ENCODE measurements at places on chromosomes 2 and 18.

DNA sequence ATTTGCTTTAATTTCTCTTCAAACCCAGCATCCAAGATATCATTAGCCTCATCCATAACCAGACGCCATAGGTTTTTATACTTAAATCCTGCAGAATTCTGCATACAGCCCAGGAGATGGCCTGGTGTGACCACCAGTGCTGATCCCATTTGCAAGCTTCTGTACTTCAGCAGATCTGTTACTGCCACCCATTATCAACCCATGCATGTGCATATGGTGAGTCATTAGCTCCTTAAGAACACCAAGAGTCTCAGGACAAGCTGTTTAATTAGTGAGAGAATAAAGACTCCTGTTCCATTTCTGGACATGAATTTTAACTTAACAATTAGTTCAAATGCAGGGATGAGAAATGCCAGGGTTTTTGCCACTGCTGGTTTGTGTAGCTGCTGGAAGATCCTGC is 110.7 kb upstream of the TANK start:
- no peak for DNase-seq

GRCh38 chr2:231605607-231606091 is 13.0 kb downstream of the TEX44 start:
- DNase-seq, result no peak

DNA sequence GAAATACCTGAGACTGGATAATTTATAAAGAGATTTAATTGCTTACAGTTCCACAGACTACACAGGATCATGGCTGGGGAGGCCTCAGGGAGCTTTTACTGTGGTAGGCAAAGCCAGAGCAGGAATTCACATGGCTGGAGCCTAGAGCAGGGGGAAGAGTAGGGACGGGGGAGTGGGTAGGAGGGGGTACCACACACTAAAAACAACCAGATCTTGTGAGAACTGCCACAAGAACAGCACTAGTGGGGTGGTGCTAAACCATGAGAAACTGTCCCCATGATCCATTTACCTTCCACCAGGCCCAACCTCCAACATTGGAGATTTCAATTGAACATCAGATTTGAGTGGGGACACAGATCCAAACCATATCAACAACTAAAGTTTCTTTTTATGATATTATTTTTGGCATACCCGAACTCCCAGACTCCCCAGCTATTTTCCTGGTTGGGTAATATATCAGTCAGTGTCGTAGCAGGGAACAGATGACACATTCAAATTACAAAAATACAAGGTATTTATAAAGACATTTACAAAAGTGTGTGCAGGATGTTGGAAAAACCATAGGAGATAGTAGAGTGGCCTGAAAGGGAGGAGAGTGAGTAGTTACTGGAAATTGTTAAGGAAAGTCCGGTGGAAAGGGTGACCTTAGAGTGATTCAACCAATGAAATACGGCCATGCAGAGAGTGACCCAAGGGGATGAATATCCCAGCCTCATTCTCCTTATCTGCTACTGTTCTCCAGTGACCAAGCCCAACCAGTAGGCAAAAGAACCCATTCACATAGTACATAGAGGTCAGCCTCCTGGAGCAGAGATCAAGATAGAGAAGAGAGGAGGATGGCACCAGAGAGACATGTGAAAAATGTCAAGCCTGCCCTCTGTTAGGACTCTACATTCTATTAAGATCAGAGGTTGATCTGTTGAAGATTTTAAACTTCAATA is 8.8 kb downstream of the RPL37A start:
- DNase-seq, result no peak

GRCh38 chr2:219362072-219362471 is 25.6 kb downstream of the DNPEP start:
- no peak for DNase-seq

DNA sequence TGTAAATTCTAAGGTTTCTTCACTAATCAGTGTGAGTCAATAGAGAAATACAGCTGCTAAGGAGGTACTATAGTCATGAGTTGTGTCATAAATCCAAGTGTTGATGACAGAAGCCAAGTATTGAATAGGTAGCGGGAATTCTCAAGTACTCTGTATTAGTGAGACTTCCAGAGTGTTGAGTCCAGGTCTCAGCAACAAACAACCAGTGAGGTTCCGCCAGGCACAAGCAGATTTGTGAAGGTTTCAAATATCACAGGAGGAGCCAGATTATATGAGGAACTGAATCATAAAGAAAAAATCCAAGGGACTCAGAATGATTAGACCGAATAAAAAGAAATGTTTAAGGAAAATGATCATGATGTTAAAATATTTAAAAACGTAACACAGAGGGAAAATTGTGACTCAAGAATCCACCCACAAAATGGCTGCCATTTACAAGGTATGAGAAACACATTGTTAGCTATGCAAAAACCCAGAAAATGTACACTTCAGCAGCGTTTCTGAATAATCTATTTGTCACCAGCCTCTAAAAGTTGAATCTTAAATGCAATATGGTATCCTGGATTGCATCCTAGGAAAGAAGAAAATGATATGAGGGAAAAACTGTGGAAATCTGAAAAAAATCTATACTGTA is 27.3 kb upstream of the EVA1A start:
- DNase-seq, result peak; percentile 87

DNA sequence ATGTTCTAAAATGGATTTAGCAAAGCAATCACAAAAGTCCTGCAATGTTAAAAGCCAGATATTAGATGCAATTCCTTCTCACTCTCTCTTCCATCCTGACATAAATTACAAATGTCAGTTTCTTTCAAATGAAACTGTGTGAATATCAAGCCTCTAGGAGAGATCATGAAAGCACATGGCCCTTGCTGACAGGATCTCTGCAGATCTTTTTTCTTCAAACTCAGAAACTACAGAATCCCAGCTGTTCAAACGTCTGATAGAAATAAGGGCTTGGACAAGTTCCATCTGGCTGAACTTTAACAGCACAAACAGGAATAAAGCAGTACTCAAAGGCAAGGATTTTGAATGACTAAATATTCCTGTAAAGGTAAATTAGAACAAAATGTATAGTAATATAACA is 47.6 kb downstream of the PDE1A start:
- DNase-seq, result peak; percentile 34

DNA sequence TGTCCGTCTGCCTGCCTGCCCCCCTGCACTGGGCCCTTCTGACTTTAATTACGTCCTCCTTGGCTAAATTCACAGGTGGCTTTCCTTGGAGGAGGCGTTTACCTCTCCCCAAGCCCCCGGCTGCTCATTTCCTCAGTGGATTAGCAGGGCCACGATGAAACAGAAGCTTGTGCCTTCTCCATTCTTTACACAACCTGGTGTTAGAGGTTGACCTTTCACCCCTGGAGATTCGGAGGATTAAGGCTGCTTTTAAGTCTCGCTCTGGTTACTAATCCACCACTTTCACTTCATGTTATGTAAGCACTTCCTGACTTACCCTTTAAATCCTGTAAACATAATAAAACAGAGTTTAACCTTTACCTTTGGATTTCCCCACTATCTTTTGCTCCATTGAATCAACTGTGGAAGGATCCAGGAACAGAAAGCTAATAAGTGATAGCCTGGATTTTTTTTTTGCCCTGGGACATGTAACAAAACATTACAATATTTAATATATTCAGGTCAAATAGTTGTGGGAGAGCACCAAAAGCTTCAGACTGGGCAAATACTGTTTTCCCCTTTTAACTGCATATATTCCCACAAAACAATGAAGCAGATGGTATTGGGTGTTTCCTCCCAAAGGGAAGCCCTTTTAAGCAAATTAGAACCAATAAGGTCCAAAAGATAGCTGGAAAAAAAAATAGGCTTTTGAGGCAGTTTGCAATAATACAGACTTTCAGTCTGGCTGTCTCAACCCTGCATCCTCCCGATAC is 370.2 kb downstream of the EN1 start:
- DNase-seq, result no peak

DNA sequence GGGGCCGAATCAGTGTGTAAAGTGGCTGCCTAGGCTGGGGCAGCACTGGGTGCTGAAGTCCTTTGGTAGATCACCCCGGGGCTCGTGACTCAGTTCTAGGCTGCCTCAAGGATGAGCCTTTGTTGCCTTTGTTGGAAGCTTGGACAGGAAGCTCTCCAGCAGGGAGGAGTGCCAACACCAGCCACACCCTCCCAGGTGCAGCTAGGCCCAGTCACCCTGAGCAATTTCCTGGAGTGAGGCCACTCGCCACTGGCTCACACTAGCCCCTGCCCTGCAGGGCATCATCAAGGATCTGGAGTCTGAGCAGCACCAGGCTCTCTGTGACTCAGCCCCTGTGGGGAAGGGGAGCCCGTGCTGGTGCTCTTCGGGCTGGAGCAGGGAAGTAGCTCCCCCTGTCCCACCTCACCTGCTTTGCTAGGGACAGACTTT is 6.7 kb upstream of the SDC1 start:
- peak; percentile 8 for DNase-seq

GRCh38 chr2:105802587-105802986 is 57.9 kb downstream of the NCK2 start:
- DNase-seq, result no peak

GRCh38 chr2:168633895-168634294 is 168.5 kb upstream of the NOSTRIN start:
- DNase-seq, result no peak

All from AG10803 (cell line).